ENCODE measurements at places on chromosomes 11 and 22.

DNA sequence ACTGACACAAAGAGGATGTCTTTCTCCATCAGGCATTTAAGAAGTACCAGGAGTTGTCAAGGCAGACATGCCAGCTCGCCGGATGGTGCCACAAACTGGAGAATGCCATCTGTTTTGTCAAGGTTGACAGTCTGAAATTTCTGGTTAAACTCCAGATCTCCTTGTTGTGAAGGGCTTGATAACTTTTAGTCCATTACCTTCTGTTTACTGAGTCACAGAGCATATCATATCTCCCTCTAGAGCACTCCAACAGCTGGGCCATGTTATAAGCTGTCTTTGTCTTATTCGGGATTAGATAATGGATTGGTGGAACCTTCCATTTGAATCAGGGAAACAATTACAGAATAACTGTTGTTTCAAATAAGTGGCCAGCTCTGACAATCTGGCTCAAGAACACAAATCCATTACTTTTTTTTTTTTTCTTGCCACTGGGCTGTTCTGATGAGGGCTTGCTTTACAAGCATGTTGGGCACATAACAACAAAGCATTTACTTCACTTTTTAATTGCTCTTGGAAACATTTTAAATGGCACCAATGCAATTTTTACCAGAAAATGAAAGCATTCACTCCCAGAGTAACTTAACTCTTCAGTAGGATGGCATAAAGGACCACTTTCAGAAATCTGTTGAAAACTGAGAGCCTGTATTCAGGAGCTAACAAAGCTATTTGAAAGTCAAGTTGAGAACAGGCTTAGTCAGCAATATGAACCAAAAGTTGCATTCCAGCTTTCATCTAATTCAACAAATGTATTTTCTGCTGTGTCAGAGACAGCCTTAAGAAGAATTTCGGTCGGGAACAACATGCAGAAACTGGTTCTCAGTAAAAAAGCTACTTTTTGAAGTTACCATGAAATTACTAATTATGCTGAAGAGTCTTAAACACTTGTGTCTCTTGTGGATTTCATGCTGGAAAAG, 227.6 kb upstream of the PITPNB start:
- no peak for DNase-seq

DNA sequence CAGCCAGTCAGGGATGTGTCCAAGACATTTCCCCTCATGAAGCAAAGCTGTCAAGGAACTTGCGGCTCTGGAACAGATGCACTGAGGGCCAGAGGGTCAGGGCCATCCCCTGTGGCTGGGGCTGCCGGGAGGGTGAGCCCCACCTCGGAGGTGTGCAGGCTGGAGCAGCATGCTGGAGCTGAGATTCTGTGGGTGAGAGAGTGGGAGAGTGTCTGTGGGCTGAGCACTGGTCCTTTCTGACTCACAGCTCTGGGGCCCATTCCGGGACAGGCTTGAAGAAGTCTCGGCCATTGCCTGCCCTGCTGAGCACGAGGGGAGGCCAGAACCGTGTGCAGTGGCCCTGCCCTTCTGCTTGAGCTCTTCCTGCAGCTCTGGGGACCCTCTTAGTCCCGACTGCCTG, 2.1 kb downstream of the OMP start:
- no peak for DNase-seq

GRCh38 chr11:2800655-2801531, 84.7 kb downstream of the CDKN1C start:
- DNase-seq = no peak

- no peak for DNase-seq
Observed at GRCh38 chr22:43313890-43314474, 29.2 kb downstream of the SCUBE1 start.

GRCh38 chr22:20639343-20639742, 131.9 kb downstream of the MED15 start:
- DNase-seq = no peak

- DNase-seq = no peak
Observed at GRCh38 chr22:35609261-35609660, 7.9 kb downstream of the MB start.

- DNase-seq = no peak
Observed at GRCh38 chr22:47075568-47075967, 313.1 kb downstream of the TBC1D22A start.

GRCh38 chr11:84890676-84891075, 736.5 kb downstream of the DLG2 start:
- DNase-seq = peak; percentile 29

DNA sequence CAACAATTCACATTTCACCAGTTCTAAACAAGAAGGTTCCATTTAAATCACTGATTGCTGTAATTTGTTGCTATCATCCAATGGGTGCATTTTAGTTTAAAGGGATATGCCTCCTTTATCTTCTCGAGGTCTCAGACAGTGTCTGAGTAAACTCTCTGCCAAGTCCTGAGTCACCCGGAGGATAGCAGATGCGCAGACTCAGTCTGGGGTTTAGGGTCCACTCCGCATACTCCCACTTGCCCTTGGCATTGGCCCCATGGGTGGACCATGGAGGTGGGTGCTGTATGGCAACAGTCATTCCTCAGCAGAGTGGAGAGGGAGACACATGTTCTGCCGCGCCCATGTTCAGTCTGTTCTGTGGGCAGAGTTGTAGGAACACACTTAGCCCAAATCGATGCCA, 65.4 kb upstream of the CRTAM start:
- DNase-seq = no peak

GRCh38 chr11:133886029-133886428, 40.7 kb upstream of the SPATA19 start:
- DNase-seq = no peak

DNA sequence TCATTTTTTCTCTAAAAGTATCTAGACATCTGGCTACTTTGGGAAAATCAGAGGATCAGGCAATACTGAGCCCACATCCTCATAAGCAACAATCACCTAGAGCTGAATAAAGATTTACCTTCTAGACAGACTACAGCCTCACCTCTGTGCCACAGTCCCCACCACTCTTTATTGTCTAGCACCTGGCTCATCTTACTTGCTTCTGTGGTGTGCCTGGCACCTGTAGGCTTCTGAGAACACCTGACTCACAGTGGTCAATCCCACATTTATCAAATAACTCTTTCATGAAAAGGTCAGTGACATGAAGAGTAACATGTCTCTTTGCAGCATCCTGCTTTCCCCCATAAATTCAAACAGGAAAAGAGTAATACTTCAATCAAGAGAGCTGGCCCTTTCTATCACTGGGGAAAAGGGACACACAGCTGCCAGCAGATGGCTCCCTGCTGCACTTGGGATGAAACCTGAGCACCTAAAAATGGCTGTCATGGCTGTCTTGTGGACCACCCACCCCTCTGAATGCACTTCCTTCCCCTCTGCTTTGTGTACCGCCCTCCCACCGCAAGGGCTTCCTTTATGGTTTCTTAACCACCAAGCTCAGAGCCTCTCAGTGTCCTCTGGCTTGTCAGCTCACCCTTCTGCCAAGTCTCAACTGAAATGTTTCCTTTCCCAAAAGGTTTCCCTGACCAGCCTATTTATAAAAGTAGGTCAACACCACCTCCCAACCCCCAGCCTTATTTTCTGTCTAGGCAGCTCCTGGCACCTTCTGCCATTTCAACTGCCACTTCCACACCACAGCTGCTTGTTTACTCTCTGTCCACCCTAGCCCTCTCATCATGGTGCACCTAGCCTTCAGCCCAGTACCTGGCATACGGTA, 9.3 kb downstream of the TFIP11 start:
- DNase-seq = peak; percentile 56

- DNase-seq = peak; percentile 51
Observed at GRCh38 chr22:45318558-45319323, 9.0 kb downstream of the FAM118A start.

DNA sequence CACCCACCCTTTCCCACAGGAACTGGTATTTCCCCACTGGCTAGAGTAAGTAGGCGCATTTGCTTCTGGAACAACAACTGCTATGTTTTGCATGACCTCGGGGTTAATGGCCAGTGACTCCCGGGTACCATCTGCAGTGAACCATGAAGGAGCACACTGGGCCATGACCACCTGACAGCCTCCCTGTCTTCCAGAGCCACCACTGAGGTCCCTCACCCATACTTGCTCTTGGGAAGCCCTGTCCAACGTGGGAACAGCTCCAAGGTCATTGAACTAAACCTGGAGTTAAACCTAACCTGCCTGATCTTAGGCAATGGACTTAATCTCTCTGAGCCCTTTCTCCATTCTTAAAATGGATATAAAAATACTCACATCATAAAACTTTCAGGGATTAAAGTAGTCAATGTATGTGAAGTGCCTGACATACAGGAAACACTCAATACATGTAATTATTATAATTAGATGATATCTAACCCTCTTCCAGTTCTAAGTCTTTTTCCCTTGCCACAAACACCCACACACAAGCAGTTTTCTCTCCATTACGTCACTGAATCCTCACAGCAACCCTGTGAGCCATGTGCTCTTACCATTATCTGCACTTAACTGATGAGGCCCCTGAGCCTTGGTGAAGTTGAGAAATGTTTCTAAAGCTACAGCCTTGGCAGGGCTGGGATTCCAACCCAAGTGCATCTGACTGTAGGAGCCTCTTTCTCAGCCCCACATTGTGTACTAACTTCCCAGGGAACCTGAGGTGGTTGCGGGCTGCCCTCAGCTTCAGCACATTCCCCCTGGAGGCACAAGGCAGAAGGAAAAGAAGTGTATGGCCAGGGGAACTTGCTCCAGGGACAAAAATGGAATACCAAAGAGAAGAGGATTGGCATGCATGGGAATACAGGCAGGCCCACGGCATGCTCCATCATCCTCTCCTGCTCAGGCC, 74.5 kb upstream of the NCAM1 start:
- no peak for DNase-seq

- no peak for DNase-seq
Observed at GRCh38 chr11:35148163-35148837, 9.3 kb downstream of the CD44 start.

GRCh38 chr22:45762545-45763235, 91.1 kb downstream of the ATXN10 start:
- no peak for DNase-seq

GRCh38 chr22:23832226-23833016, 6.4 kb downstream of the DERL3 start:
- DNase-seq = no peak

- DNase-seq = peak; percentile 97
Observed at GRCh38 chr22:38700789-38701628, at the start of gene JOSD1. TSS of gene JOSD1 (minus strand) at chr22:38700943. CDS start at chr22:38699987, 956 bp downstream.
